ENCODE measurements at places on chromosomes 5 and 9. TPM values are rescaled to one million over a fixed set of nuclear protein-coding genes. Genes with fewer than 3 reads are reported as not detected.

The FAM151B gene
- 0.32 TPM for total RNA-seq

DNA sequence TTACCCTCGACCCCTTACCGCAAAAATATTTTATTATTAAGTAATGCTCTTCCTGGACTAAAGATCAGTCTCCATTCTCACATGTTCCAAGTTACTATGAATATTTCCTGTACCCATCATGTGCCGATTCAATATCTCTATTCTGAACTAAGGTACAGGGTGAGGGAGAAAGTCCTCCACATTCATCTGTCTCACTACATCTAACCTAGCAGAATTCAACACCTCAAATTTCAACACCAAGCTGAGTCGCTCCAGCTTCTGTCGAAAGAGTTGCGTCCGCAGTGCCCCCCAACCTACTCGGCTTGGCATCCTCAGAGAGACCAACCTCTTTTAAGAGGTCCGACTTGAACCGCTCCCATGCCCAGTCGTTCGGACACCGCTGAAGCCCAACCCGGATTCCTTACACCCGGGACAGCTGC lies 1.0 kb downstream of the CERT1 start:
- no peaks in the 10 kb centered on the region for H3K36me3 ChIP-seq
- peak overlapping the region; percentile 82 for H3K27ac ChIP-seq
- no peaks in the 10 kb centered on the region for H3K27me3 ChIP-seq

GRCh38 chr5:108727651-108728565 lies 19.8 kb upstream of the FER start:
- no peak overlapping the region for H3K27ac ChIP-seq
- H3K4me3 ChIP-seq: peak overlapping the region; percentile 89
- DNase-seq: peak; percentile 27
- peaks cover 12% of the 10 kb centered on the region for H3K4me1 ChIP-seq
- peaks cover 26% of the 10 kb centered on the region for H3K27me3 ChIP-seq

DNA sequence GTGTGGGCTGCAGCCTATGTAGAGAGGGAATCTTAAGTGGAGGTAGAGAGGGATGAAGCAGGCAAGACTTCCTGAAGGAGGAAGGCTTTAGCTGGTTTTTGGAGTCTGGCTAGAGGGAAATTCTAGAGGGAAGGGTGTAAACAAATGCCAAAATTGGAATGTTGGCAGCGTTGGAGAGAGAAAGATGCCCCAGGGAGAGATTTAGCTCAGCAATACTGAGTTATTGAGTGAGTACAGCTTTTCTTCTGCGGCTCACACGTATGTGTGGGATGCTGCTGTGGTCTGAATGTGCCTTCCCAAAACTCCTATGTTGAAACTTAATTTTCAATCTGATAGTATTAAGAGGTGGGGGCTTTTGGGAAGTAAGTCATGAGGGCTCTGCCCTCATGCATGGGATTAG lies 24.5 kb upstream of the GLRA1 start:
- no peak overlapping the region for H3K27ac ChIP-seq
- H3K27me3 ChIP-seq: no peaks in the 10 kb centered on the region
- no peak overlapping the region for H3K4me3 ChIP-seq
- DNase-seq: no peak
- no peaks in the 10 kb centered on the region for H3K36me3 ChIP-seq
- H3K4me1 ChIP-seq: peaks cover 4% of the 10 kb centered on the region

DNA sequence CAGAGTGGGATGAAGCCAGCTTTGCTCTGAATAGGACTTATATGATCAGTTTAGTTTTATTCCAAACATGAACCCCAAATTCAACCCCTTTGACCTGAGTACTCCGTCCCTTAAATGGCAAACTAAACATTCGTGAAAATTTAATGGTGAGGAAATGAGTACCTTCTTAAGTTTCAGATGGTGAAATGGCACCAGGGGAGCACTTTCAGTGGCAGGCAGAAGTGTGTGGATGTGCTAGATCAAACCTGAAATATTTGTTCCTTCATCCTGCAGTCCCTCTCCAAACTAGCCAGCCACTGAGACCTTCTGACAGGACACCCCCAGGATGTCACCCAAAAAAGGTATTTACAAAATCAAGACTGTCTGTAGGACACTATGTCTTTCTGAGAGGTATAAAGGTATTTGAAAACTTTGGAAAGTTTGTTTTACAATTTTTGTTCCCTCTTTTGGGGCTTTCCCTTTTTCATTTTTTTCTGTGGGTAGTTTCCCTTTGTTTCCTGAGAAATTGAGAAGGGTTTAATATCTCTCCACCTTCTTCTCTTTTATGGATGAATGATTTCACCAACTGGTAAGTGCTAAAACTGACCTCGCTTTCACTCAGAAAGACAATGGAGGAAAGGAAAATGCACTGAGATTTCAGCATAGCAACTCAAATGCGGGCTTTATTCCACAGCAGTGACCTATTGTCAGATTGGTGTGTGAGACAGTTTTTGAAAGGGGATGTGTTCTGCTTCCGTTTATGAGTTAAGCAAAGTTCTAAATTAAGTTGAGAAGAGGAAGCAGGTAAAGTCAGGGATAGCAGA lies 127.1 kb downstream of the TMC1 start:
- DNase-seq: no peak
- H3K27ac ChIP-seq: no peak overlapping the region
- no peaks in the 10 kb centered on the region for H3K36me3 ChIP-seq
- H3K27me3 ChIP-seq: peaks cover 4% of the 10 kb centered on the region
- no peak overlapping the region for H3K4me3 ChIP-seq

All from CD4-positive, CD25-positive, alpha-beta regulatory T cell (primary cell).